ENCODE measurements at places on chromosomes 7 and 10.

GRCh38 chr10:79979310-79979975, 30.5 kb upstream of the SFTPD start:
- no peak for DNase-seq

- no peak for DNase-seq
Observed at GRCh38 chr7:87225696-87226095, 6.2 kb upstream of the TMEM243 start.

DNA sequence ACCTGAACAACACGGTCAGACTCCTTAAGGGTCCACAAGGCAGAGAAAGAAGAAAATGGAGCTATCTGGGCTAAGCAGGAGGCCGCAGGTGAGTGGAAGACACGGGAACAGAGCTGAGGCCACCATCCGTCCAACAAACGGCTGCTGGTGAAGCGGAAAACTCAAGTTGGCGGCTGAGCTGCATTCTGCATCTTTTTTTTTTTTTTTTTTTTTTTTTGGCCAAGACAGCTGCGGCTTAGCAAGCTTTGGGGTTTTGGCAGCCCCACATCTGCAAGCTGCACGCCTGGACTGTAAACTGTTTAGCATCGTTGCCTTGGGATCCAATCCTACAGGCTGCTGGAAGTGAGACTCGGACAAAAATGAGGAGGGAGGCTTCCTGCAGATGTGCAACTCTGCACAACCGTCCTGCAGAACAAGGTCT, 37.4 kb downstream of the RGS10 start:
- DNase-seq, result no peak

DNA sequence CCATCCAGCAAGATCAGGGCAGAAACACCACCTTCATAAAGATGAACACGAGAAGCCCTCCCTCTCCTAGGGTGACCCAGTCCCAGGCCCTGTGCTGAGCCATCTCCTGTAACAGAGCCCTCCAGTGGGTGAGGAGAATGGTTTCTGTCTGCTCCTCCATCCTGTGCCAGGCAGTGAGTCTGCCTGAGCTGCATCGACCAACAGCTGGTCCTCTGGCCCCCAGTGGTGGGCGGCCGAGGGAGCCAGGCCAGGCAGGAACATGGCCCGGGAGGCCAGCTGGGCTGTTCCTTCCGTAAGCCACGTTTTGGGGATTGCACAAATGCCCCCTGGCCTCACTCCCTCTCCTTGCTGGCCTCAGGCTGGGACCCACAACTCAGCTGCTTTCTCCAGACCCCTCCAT, 73.5 kb downstream of the GRB10 start:
- no peak for DNase-seq

- no peak for DNase-seq
Observed at GRCh38 chr10:112022196-112022595, 161.4 kb downstream of the GPAM start.

DNA sequence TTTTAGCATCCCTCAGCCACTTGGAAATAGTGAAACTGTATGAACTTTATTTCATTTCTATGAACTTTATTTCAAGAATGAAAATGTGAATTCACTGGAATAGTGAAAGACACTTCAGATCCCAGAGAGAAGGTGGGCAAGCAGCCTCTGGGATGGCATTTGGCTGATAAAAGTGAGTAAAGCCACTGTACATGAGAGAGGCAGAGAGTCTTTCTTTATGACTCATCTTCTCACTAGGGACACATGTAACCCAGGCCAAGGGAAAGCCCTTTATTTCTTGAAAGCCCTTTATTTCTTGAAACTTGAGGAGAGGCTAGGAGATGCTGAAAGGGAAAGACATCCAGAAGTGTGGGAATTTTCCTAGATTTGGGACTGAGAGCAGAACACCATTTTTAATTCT, 148.9 kb upstream of the SMIM30 start:
- no peak for DNase-seq

DNA sequence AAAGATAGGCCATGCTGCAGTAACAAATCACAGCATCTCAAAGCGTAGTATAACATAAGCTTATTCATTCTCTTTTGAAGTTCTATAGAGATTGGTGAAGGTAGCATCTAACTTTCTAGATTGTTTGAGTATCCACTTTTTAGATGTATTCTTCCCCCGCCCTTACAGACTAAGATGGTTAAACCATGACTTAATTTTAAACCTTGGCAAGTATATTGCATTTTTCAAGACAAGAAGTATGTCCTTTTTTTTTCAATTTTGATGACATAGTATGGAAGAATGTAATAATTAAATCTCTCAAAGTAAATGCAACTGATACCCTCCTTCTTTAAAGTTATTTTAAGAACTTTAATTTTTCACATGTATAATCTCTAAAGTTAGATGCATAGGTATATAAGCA, 190.0 kb downstream of the KCND2 start:
- DNase-seq, result no peak

- no peak for DNase-seq
Observed at GRCh38 chr10:28468707-28469483, 64.0 kb upstream of the WAC start.

GRCh38 chr10:72132854-72133253, 44.5 kb upstream of the SPOCK2 start:
- DNase-seq, result no peak

DNA sequence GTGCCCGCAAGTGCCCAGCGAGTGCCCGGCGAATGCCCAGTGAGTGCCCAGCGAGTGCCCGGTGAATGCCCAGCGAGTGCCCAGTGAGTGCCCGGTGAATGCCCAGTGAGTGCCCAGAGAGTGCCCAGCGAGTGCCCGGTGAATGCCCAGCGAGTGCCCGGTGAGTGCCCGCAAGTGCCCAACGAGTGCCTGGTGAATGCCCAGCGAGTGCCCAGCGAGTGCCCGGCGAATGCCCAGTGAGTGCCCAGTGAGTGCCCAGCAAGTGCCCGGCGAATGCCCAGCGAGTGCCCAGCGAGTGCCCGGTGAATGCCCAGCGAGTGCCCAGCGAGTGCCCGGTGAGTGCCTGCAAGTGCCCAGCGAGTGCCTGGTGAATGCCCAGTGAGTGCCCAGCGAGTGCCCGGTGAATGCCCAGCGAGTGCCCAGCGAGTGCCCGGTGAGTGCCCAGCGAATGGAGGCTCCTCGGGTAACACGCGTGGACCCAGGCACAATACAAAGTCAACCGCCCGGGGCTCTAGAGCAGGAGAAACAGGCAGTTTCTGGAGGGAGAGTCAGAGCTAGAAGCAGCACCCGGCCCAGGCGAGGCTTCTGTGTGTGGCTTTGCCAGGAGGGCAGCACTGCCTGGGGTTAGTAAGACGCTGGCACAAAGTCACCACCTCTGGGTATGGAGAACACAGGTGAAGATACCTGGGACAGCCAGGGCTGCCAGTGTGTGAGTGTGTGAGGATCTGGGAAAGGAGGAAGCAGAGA, 38.2 kb upstream of the CFAP46 start:
- no peak for DNase-seq

GRCh38 chr7:135831455-135832195, 83.0 kb upstream of the FAM180A start:
- DNase-seq, result no peak

DNA sequence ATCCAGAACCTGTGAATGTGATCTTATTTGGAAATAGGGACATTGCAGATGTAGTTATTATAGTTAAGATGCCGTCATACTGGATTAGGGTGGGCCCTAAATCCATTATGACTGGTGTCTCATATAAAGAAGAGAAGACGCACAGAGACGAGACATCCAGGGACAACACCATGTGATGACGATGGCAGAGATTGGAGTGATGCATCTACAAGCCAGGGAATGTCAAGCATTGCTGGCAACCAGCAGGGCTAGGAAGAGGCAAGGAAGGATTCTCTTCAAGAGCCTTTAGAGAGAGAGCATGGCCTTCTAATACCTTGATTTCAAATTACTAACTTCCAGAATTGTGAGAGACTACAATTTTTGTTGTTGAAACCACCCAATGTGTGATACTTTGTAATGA, 345.8 kb downstream of the PTEN start:
- DNase-seq, result no peak

DNA sequence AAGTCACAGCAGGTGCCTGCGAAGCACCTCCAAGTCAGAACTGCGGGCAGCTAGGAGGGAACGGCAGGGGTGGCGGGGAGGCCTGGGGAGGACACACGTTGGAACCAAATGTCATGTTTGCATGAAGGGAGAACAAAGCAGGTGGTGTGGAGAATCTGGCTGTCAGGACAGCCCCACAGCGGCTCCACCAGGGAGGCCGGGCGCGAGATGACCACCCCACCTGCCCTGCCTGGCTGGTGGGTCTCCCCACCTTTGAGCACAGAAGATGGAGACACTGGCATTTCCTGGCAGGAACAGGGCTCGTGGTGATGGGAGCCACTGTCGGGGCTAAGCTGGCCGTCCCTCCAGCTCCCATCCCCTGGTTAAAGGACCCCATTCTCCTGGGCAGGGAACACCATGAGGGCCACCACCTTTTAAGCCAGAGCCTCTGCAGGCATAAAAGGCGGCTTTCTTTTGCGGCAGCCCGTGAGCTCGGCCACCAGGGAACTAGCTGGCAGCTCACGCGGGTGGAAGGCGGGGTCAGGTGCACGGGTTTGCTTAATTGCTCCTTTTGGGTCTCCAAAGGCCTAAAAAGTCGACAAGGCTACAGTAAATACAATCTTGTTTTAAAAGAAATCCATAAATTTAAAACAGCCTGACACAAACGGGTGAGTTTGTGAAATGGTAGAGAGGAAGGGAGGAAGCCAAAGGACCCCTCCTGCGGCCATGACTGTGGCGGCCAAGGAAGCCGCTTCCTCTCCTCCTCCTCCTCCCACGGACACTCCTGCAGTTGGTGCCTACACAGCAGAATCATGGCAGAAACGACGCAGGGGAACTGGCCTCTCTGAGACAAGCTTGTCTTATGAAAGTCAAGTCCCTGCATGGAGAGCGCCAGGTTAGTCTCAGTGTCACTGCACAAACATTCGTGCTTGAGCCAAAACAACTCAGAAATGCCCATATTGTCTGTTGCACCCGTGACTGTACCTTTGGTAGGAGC, 213.8 kb downstream of the DNAJB6 start:
- DNase-seq, result no peak

DNA sequence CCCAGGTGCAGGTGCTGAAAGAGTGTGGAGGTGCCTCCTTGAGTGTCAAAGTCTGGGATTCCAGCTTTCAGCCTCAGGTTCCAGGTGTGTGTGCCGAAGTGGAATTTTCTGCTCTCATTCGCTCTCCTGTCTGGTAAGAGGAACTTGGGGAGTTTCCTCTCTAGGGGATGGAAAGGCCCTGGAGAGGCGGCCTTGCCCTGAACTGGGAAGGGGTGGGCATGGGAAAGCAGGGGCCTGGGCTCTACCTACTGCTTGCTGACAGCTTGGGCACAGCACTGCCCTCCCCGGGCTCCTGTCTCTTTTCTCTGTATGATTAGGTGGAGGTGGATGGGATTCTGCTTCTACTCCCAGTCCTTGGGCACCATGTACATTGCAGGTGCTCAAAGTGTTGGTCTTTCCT, 192.8 kb downstream of the ZNF716 start:
- no peak for DNase-seq

- no peak for DNase-seq
Observed at GRCh38 chr10:99854860-99855259, 72.4 kb downstream of the ABCC2 start.

DNA sequence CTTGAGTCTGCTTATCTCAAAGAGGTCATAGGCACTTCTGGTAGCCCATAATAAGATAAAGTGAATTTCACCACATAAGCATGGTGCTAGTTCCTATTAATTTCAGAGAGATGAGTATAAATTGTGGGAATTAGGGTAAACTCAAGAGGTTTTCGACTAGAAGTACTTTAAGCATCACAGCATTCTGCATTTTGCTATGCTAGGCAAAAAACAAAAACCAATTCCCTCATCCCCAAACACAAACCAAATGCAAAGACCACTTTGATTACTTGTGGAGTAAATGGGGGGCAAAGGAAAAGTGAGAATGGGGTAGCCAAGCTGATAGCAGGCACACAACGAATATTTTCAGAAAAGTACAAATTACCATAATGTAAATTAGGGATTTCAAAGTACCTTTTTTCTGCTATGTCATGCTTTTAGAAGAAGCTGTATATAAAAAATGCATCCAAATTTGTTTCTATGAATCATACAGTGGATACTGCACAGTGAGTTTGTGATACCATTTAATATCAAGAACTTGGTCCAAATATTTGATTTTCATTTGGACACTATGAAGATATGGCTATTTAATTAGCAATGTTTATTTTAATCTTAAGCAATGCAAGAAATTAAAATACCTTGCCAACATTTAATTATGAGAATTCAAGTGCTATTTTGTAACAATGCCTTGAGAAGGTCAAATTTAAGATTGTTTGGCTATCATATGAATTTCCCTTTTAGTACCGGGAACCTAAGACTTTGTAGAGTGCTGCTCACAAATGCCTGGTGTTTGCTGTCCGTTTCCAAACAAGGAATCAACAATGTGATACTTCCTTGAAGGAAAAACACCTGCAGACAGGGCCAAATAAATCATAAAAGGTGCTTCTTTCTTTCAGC, 455.5 kb downstream of the PHTF2 start:
- DNase-seq, result no peak

Data from T-helper 22 cell (primary cell).